ENCODE measurements at places on chromosomes 11 and 22.

GRCh38 chr11:121463689-121464335, 11.0 kb upstream of the SORL1-AS1 start:
- DNase-seq: no peak

GRCh38 chr11:75576499-75576918, 14.5 kb downstream of the SERPINH1 start:
- DNase-seq: no peak

GRCh38 chr11:64241491-64242374, 838 bp downstream of the FKBP2 start:
- peak; percentile 99 for DNase-seq

DNA sequence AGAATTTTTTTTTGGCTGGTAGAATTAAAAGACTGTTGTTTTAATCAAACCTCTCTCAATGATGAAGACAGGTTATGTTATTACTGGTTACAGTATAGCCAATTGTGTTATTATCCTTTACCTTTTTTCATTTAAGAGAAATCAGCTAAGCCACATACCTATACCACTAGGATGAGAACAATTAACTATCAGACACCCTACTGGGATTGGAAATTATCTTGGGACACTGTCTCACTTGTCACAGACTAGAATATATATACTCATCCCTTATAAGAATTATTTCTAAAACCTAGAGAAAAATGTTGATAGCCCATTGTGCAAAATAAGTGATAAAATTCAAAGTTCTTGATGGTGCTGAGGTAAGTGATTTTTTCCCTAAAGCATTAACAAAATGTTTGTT, at the start of gene OR5AS1:
OR5AS1 (plus strand) TSS at position 301 of the 400 bp plus-strand sequence. CDS start 2,765 bp downstream, outside the sequence.
- DNase-seq: no peak

- no peak for DNase-seq
Measured at GRCh38 chr11:73406619-73407018, 30.4 kb downstream of the RELT start.
